HT-29 (cell line): ENCODE measurements at places on chromosomes 1 and 21. TPM values are rescaled to one million over a fixed set of nuclear protein-coding genes. Genes with fewer than 3 reads are reported as not detected.

DNA sequence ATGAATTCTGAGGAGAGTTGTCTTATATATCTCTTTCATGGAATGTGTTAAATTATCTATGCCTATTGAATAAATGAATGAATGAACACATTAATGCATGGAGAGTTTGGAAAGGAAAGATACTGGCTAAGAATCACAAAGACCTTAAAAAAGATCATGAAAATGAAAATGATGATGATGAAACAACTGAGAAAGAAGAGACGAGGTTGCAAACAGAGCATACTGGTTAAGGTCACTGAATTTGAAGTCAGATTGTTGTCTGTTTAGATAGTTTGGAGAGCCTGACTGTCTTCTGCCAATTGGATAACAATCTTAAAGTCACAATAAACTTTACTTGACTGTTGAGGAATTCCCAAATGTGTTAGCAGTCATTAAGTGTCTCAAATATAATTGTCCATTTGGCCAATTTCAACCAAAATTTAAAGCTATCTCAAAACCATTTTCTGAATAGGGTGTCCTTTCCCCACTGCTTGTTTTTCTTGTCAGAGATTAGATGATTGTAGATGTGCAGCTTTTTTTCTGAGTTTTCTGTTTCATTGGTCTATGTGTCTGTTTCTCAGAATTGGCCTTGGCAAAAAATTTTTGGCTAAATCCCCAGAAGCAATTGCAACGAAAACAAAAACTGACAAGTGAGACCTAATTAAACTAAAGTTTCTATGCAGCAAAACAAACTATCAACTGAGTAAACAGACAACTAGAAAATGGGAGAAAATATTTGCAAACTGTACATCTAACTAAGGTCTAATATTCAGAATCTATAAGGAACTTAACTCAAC lies 132.2 kb downstream of the PTGER3 start:
- no peak for DNase-seq

- no peak for DNase-seq
Measured at GRCh38 chr1:206143537-206144172, 26.5 kb upstream of the AVPR1B start.

DNA sequence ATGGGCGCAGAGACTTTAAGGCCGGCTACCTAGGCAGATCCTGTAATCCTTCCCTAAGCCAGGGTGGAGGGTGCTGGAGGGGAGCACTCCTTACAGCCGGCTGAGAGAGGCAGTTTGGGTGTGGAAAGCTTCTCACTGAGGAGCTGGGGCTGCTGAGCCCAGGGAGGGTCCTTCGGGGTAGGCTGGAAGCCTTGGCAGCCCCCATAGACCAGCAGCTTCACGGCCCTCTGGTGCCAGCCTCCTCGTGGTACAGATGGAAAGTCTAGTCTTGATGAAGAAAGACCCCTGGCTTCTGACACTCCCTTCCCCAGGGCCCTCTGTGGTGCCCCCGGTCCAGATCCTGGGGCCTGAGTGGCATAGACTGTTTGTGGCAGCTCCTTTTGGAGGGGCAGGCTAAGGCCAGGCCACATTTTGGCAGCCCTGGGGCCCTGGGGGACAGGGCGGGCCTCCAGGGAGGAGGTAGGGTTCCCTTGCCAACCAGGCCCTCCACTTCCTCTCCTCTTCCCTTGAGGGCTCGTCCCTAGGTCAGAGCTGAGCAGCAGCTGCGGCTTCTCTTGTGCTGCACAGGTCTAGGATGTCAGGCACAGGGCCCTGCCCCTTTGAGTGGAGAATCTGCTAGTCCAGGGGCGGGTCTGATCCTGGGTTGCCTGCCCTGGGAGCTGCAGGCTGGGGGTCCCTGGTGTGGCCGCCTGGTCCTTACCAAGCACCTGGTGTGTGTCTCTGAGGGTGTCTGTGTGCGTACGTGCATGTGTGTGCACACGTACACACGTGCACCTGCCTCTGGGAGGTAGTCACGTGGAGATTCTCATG lies 4.8 kb downstream of the AMPD2 start:
- no peak for DNase-seq

Gene HTR1D
- 0.83 and 1.0 TPM in 2 replicates for total RNA-seq

GRCh38 chr1:53130878-53131589 lies 11.4 kb downstream of the SLC1A7 start:
- DNase-seq = no peak
